ENCODE measurements at places on chromosomes 1 and 21.

DNA sequence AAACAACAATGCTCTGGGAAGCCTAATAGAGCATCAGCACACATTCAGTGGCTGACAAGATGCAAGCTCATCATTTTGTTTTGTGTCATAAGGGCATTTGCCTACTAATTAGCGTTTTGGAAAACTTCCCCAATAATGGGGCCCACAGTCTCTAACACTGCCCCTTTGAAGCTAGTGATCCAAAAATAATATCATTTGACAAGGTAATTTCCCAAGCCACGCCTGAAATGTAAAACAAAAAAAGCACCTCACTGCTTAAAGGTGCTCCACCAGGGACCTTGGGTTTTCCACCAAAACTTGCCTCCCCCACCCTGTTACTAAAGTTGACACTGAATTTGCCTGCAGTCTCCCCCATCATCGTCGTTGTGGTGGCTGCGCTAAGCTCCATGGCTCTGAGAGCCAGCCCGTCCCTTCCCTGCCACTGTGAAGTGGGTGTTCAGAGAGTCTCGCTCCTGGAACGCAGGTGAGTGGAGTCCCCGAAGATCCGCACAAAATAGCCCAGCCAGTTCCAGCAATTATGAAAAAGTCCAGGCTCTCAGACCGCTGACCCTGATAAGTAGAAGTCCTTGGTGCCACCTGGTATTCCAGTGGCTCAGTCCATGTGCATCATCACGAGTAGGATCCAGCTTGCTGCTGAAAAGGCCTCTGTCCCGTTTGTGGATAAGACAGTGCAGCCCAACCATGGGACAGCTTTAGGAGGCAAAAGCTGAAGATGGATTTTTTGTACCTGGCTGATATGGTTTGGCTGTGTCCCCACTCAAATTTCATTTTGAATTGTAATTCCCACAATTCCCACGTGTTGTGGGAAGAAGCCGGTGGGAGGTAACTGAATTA lies 52.2 kb downstream of the RAB3GAP2 start:
- no peak for DNase-seq

DNA sequence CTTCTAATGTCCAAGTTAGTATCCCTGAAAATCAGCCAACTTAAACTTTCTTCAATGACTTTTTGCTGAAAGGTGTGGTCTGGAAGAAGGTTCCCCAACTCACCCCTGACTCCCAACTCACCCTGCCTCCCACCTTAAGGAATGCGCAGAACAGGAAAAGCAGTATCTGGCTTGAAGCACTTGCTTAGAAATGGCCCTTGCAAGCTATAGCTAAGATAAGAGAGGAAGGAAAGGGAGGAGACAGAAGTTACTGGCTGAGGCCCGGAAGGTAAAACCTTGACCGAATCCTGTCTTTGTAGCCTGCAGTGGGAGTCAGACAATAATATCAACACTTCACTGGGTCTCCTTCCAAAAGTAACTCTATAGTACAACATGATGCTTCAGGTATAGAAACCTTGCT lies 2.9 kb downstream of the CYYR1 start:
- DNase-seq: no peak

DNA sequence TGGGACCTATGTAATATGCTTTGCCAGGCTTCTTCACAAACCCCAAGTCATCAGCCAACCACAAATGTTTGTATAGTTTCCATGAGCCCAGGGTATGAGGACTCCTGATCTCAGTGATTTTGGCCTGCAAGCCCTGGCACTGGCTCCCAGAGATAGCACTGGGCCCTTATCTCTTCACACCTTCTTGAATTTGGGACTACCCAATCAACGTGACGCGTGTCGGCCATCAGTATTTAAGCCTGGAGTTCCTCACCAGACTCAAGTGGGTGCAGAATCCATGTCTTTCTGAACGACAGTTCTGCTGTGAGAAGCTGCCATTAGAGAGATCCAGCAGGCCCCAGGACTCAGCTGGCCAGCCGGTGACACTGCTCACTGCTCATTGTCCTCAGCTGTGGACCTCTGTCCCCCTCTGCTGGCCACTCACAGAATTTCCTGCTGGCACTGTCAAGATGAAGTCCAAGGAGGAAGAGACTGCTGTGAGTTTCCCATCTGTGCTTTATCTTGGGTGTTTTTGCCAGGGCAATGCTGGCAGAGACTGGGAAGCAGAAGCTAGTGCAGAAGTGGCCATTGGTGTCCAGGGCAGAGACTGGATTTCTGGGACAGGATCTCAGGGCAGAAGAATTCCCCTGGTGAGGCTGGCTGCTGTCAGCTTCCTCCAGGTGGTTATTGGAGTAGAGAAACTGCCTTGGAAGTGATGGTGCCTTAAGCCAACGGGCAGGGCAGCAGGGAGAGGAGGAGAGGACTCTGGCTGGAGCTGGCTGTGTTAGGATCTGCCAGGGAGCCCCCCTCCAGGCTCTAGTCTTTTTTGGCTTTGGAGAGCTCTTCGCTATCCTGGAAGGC lies 28.4 kb downstream of the TMCC2 start:
- peak; percentile 49 for DNase-seq

DNA sequence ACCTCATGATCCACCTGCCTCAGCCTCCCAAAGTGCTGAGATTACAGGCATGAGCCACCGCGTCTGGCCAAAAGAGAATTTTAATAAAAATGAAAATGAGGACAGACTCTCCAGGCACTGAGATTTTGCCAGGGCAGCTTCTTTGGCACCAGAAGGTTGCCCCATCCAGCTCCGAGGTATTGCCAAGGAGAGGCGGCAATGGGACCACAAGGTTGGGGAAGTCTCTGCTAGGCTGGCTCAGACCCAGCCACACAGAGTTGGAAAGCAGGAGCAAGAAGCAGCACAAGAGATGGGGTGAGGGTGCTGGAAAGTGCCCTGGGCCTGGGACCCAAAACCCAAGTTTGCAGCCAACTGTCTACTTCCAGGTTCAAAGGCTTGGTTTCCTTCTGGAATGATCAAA lies 200.9 kb downstream of the HHIPL2 start:
- no peak for DNase-seq

DNA sequence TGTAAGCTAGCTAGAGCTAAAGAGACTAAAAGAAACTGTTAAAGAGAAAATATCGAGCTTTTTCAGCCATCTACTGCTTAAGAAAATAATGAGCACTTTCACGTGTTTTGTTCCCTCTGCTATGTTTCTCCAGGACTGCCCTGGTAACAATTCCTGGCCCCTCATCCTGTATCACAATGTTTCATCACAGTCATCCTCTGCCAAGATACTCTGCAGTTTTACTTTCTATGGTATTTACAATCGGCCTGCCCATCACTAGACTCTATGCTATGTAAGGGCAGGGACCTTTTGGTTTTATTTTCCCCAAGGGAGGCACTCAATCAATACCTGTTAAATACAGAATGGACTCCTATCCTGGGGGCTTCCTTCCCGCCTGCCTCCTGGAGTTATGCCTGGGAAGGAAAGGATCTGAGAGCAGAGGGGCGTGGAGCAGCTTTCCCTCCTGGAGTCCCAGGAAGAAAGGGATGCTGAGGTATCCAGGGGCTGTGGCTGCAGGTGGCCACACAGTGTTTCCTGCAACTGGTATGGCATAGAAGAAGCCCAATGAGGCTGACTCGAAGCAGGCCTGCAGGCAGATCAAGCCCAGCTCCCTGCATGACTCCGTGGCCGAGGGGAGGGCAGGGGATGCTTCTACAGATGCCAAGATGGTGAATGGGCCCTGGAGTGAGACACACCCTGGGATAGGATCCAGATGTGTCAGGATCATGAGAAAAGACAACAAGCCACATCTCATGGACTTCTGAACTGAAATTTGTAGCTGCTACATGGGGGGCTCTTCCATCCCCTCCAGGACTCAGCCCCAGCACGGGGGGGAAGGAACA lies 52.9 kb downstream of the MATN1 start:
- DNase-seq: no peak
